SK-N-DZ (cell line): ENCODE measurements at places on chromosomes 12 and 14.

DNA sequence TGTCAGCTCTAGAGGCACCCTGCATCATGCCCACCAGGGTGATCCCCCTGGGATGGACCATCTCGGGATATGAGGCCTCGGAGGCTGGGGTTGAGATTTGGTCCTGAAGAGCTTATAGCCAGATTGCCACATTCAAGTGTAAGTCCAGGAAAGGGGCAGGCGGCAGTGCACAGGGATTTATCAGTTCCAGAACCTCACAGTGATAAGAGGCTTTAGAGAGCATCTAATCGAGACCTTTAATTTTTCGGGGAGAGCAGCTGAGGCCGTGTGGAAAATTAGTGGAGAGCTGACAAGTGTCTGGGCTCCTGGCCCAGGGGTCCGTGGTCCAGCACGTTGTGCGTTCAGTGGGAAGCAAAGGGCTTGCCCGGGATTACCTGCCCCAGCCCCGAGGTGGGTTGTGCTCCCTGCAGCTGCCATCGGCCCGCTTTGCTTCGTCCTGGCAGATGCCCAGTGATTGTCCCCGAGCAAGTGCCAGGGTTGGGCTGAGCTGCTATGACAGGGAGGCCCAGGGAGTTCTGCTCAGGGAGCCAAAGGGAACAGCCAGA lies 52.1 kb downstream of the C14orf132 start:
- DNase-seq, result no peak

GRCh38 chr12:89251342-89252271 lies 100.7 kb downstream of the DUSP6 start:
- DNase-seq, result no peak

- peak; percentile 68 for DNase-seq
Observed at GRCh38 chr12:52004042-52004648, 2.6 kb upstream of the TAMALIN start.

DNA sequence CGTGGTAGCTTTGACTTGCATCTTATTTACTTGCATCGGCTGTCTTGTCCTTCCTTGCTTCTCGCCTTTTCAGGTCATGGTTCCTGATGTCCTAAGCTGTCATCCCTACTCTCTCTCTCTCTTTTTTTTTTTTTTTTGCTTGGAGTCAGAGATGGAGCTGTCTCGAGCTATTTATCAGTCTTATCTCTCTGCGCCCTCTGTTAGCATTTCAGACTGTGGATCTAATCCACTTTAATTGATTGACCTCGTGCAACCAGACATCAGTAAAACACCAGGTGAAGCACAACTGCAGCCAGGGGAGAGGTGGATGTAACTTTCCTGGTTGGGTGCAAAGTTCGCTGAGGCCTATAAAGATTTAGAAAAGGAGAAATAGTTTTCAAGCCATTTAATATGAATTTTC lies 554.8 kb downstream of the DIO2 start:
- DNase-seq, result peak; percentile 68

DNA sequence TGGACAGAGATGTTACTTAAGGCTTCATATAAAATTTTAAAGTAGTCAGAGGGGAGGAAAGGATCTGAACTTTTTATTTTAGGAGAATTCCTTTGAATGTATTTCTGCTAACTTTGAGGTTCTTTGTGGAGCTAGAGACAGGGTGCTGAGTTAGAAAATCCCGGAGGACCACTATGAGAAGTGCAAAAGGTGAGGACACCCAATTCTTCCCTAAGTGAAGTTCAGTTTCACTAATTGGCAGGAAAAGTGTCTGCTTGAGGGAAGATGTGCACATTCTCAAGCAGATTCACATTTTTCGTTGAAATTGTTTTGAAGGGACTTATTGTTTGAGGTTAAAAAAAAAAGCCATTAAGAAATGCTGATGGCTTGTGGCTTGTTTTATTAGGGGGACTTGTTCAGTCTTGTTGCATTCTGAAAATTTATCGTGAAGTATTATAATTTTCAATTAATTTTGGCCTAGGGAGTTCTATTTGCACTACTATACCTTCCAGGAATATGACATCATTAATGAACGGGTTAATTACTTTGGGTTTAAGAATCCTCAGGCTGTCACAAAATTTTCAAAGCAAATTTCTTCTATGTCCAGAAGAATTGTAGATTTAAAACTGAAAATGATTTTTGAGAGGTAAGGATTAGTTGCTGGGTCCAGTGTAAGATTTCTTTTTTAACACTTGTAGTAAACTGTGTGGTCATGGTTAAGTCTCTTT lies 1.8 kb downstream of the PCNX1 start:
- no peak for DNase-seq

- DNase-seq, result no peak
Observed at GRCh38 chr12:118023301-118023860, 6.9 kb downstream of the RFC5 start.

- no peak for DNase-seq
Observed at GRCh38 chr12:105403095-105403494, 72.6 kb downstream of the C12orf75 start.
